ENCODE measurements at places on chromosomes 2 and 18.

DNA sequence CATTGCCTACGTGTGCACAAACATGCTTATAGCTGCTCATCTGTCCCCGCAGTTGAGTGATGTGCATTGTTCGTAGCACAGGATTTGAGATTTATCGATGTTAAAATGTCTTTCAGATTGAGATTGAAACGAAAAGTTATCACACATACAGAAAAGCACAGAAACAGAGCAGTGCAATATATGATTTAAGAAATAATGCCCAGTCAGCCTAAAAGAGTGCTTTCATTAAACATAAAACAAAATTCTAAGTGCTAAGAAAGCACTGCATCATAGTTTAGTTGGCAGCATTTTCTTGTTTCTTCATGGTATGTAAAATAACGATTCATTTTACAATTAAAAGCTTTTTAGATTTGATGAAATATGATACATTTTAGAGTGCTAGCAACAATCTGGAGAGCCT lies 31.9 kb upstream of the GORASP2 start:
- no peak for DNase-seq

DNA sequence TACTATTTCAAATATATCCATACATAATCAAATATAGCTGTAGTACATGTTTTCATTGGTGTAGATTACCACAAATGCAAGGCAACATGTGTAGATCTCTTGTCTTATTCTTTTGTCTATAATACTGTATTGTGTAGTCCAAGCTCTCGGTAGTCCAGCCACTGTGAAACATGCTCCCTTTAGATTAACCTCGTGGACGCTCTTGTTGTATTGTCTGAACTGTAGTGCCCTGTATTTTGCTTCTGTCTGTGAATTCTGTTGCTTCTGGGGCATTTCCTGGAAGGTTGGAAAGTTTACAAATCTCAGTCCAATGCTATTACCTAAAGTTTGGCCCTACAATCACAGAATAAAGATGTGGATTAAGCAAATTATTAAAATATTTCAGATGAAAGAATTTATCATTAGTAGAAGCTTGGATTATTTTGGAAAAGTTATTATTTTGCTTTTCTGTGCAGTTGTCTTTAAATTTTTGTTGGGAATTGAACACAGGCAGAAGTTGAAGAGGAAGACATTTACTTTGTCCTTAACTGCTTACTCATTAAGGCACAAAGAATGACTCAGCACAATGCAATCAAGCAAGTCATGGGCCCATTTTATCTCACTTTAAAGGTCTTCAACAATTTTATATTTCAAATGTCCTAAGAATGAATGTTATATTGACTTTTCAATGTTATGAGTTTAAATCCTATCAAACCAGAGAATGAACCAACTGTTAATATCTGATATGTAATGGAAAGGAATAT lies 103.4 kb upstream of the CAVIN2 start:
- no peak for DNase-seq

DNA sequence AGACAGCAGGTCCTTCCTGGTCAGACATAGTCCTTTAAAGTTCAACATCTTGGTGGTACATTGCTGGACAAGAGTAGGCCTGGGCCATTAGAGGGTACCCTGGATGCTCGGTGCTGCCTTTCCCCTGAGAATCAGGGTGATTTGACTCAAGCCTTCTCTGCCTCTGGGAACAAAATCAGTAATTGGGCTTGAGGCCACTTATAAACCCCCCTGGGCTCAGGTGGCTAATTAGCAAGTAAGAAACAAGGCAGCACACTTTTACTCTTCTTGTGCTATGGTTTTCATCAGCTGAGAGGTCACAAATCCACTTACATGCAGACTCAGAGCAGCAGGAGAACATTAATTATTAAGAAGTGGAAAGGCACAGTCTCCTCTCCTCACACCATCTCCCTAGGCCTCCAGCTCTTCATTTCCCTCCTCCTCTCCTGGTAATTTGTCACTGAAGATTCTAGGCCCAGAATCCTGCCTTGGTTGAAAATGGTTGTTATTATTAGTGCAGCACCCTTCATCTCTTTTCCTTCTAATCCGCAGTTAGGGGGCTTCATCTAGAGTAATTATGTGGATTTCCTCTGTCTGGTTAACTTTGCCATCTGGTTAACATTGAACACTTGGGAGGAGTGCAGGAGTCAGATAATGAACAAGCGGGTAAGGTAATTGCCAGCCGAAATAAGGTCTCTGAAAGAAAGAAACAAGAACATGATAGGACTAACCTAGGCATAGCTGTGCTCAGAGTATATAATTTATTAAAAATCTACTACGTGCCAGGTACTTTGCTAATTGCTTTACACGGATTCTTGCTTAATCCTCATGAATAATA lies 29.7 kb upstream of the CASP10 start:
- DNase-seq = no peak

- no peak for DNase-seq
These were observed 95.3 kb upstream of the FANCL start for GRCh38 chr2:58336416-58336815.

- no peak for DNase-seq
These were observed 227.5 kb downstream of the HDAC4 start for GRCh38 chr2:239173301-239173700.

DNA sequence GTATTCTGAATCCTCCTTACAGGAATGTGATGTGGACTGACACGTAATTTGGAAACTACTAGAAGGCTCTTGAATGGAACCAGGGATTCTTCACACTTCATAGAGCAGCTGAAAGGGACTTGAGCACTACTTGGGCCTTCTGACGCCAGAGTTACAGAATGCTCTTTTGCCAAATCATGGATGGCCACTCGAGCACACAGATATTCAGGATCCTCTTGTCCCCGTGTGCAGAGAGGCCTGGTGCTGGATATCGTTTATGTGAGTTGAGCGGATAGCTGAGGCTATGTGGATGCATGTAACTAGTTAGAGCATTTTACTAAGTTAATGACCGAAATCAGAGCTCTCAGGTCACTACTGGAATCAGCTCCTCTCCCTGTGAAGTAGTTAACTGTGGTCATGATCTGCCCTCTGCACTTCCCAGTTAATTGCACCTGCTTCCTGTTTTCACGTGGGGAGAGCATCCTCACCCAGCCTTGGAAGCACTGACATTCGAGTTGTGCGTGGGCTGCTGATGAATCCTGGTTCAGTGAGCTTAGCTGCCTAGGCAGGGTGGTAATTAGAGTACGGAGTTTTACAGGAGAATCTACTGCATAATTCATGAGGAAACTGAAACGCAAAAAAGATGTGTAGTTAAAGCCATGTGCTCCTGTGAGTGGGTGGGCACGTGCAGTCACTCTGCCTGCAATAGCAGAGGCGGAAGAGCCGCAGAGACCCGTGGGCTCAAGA lies 5.2 kb upstream of the TPO start:
- no peak for DNase-seq

Data from T-helper 22 cell (primary cell).